ENCODE measurements at places on chromosomes 16 and 17.
A peak's percentile ranks its signal among the peaks of the same experiment; 100 is the strongest.

GRCh38 chr16:89602273-89602951 lies 11.0 kb upstream of the DPEP1 start:
- peaks cover 13% of the 10 kb centered on the region for H3K4me1 ChIP-seq
- peak; percentile 58 for DNase-seq
- no peak overlapping the region for H3K4me3 ChIP-seq
- H3K27me3 ChIP-seq, result peaks cover 7% of the 10 kb centered on the region
- H3K27ac ChIP-seq, result peak overlapping the region; percentile 25
- no peaks in the 10 kb centered on the region for H3K36me3 ChIP-seq

GRCh38 chr16:53822936-53823529 lies 119.1 kb downstream of the FTO start:
- no peak overlapping the region for H3K4me3 ChIP-seq
- H3K27ac ChIP-seq, result no peak overlapping the region
- H3K36me3 ChIP-seq, result peaks cover 7% of the 10 kb centered on the region
- peak; percentile 21 for DNase-seq

GRCh38 chr16:58853854-58854791 lies 120.0 kb upstream of the GOT2 start:
- H3K4me3 ChIP-seq, result no peak overlapping the region
- H3K4me1 ChIP-seq, result no peaks in the 10 kb centered on the region
- H3K27ac ChIP-seq, result no peak overlapping the region
- DNase-seq, result no peak
- no peaks in the 10 kb centered on the region for H3K36me3 ChIP-seq
- H3K27me3 ChIP-seq, result no peaks in the 10 kb centered on the region

GRCh38 chr17:64130559-64131001 lies 636 bp upstream of the ERN1 start:
- H3K4me3 ChIP-seq, result peak overlapping the region; percentile 80
- DNase-seq, result peak; percentile 35
- peaks cover 9% of the 10 kb centered on the region for H3K36me3 ChIP-seq
- H3K27me3 ChIP-seq, result no peaks in the 10 kb centered on the region
- peak overlapping the region; percentile 92 for H3K27ac ChIP-seq

GRCh38 chr17:48544349-48545021 lies 424 bp downstream of the HOXB2 start:
- H3K36me3 ChIP-seq, result peaks cover 19% of the 10 kb centered on the region
- peaks cover 68% of the 10 kb centered on the region for H3K4me1 ChIP-seq
- DNase-seq, result peak; percentile 56

- H3K4me1 ChIP-seq, result peaks cover 32% of the 10 kb centered on the region
- H3K4me3 ChIP-seq, result no peak overlapping the region
- peaks cover 36% of the 10 kb centered on the region for H3K36me3 ChIP-seq
- no peak overlapping the region for H3K27ac ChIP-seq
Measured at GRCh38 chr17:68127914-68128313, 92.4 kb downstream of the KPNA2 start.

DNA sequence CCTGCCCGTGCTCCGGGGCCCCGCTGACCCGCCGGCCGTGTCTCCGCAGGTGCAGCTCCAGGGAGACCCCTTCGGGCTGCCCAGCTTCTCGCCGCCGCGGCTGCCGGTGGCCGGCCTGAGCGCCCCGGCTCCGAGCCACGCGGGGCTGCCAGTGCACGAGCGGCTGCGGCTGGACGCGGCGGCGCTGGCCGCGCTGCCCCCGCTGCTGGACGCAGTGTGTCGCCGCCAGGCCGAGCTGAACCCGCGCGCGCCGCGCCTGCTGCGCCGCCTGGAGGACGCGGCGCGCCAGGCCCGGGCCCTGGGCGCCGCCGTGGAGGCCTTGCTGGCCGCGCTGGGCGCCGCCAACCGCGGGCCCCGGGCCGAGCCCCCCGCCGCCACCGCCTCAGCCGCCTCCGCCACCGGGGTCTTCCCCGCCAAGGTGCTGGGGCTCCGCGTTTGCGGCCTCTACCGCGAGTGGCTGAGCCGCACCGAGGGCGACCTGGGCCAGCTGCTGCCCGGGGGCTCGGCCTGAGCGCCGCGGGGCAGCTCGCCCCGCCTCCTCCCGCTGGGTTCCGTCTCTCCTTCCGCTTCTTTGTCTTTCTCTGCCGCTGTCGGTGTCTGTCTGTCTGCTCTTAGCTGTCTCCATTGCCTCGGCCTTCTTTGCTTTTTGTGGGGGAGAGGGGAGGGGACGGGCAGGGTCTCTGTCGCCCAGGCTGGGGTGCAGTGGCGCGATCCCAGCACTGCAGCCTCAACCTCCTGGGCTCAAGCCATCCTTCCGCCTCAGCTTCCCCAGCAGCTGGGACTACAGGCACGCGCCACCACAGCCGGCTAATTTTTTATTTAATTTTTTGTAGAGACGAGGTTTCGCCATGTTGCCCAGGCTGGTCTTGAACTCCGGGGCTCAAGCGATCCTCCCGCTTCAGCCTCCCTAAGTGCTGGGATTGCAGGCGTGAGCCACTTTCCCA lies 5.9 kb downstream of the CTF1 start:
- no peaks in the 10 kb centered on the region for H3K27me3 ChIP-seq
- H3K36me3 ChIP-seq, result peaks cover 3% of the 10 kb centered on the region
- peak overlapping the region; percentile 99 for H3K27ac ChIP-seq
- peak overlapping the region; percentile 90 for H3K4me3 ChIP-seq
- peaks cover 48% of the 10 kb centered on the region for H3K4me1 ChIP-seq
- peak; percentile 70 for DNase-seq

- no peak for DNase-seq
- peaks cover 3% of the 10 kb centered on the region for H3K36me3 ChIP-seq
- peaks cover 36% of the 10 kb centered on the region for H3K4me1 ChIP-seq
- peaks cover 3% of the 10 kb centered on the region for H3K27me3 ChIP-seq
- no peak overlapping the region for H3K27ac ChIP-seq
Measured at GRCh38 chr17:75531721-75532072, 6.2 kb downstream of the LLGL2 start.

DNA sequence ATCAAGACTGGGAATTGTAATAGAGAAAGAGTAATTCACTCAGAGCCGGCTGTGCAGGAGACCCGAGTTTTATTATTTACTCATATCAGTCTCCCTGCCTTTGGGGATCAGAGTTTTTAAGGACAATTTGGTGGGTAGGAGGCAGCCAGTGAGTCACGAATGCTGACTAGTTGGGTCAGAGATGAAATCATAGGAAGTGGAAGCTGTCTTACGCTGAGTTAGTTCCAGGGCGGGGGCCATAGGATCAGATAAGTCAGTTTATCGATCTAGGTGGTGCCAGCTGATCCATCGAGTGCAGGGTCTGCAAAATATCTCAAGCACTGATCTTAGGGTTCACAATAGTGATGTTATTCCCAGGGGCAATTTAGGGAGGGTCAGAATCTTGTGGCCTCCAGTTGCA lies 20.2 kb upstream of the GUCY2D start:
- no peaks in the 10 kb centered on the region for H3K4me1 ChIP-seq
- H3K27ac ChIP-seq, result no peak overlapping the region
- peaks cover 23% of the 10 kb centered on the region for H3K27me3 ChIP-seq
- no peak for DNase-seq
- H3K36me3 ChIP-seq, result no peaks in the 10 kb centered on the region
- H3K4me3 ChIP-seq, result no peak overlapping the region

- H3K4me1 ChIP-seq, result no peaks in the 10 kb centered on the region
- H3K27me3 ChIP-seq, result peaks cover 5% of the 10 kb centered on the region
- DNase-seq, result no peak
- H3K36me3 ChIP-seq, result no peaks in the 10 kb centered on the region
Measured at GRCh38 chr17:70072546-70073309, 2.3 kb upstream of the KCNJ16 start.

DNA sequence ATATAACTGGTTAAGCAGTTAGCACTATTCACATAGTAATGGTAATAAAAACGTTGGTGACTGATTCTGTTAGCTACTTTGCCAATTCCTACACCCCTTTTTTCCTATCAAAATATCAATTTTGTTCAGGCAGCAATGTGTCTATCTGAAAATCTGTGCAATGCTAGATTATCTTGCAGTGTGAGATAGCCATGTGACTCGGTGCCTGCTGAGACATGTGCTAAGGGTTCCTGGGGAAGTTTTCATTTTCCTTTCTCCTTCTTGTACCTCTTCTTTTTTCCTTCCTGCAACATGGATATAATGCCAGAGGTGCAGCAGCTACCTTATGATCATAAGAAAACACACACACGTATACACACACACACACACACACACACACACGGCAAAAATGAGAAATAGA lies 100.5 kb upstream of the SHISA6 start:
- H3K4me1 ChIP-seq, result no peaks in the 10 kb centered on the region
- no peaks in the 10 kb centered on the region for H3K36me3 ChIP-seq
- no peak for DNase-seq
- no peak overlapping the region for H3K27ac ChIP-seq

DNA sequence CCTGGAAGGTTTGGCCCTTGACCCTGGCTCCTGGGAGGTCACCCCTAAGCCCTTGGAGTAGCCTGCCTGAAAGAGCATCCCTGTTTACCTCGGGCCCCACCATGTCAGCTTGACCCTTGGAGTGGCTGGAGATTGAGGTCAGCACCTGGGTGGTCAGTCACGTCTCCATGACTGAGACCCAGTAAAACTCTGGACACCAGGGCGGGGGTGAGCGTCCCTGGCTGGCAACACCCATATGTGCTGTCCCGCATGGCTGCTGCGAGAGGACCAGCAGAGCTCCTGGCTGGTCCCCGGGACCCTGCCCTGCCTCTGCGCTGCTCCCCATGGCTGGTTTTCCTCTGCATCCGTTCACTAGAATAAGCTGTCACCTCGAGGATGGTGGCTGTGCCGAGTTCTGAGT lies 91.2 kb downstream of the RBFOX3 start:
- H3K27me3 ChIP-seq, result peaks cover 3% of the 10 kb centered on the region
- H3K4me3 ChIP-seq, result no peak overlapping the region
- H3K4me1 ChIP-seq, result no peaks in the 10 kb centered on the region
- no peaks in the 10 kb centered on the region for H3K36me3 ChIP-seq

Measured in activated CD8-positive, alpha-beta T cell treated with anti-CD3 and anti-CD28 coated beads, Interleukin-2, amount 10 ng/mL, durations not matched to agents 7 days and 5 days (primary cell).